Left renal cortex interstitium (tissue), 4 donors: ENCODE measurements at places on chromosomes 5 and 9. TPM values are rescaled to one million over a fixed set of nuclear protein-coding genes. Genes with fewer than 3 reads are reported as not detected.

DOK3 gene
- polyA plus RNA-seq = 3.6 TPM

ARL14EPL gene
- not detected for polyA plus RNA-seq

PCDHGB4 gene
- 5.9 TPM for polyA plus RNA-seq

SPATA6L gene
- 2.1 TPM for polyA plus RNA-seq

PCDHGA9 gene
- 6.4 TPM for polyA plus RNA-seq

GOLM1 gene
- 164 TPM for polyA plus RNA-seq
